Stimulated activated CD4-positive, alpha-beta T cell treated with anti-CD3 and anti-CD28 coated beads, TNF-alpha, amount 100 ng/mL, for 4 hours (primary cell): ENCODE measurements at places on chromosomes 7 and 10.

GRCh38 chr7:1022801-1023465 is 21.4 kb upstream of the GPR146 start:
- no peak for DNase-seq

- DNase-seq: no peak
Observed at GRCh38 chr7:51255536-51256208, 60.9 kb downstream of the COBL start.

DNA sequence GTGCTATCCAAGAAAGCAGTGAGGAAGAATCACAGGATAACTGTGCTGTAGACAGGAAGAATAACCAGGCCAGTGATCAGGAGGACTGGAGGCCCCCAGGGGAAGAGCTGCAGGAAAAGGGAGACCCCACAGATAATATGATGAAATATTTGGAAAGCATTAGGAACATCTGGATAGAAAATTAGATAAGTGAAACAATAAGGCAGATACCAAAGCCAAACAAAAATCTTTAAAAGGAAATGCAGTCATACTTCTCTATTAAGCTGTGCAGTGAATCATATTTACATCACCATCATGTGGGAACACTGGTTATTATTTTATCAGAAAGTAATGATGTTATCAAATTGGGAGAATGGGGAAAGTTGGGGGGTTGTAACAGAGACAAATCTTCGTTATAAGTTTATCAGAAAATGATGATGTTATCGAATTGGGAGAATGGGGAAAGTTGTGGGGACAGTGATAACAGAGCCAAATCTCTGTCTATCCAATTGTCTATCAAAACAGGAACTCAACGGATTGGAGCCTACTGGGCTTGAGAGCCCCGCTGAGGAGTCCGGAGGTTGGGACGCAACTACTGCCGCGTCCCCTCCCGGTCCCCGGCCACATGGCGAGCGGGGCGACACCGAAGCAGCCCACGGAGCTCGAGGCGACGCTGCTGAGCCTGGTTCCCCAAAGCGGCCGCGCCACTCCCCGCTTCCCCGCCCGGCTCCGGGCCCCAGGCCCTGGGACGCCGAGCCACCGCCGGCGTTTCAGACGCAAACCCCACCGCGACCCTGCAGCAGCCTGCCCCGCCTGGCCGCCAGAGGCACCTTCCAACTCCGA is 14.0 kb upstream of the RALA start:
- DNase-seq: no peak

GRCh38 chr10:123974406-123974805 is 82.8 kb upstream of the CPXM2 start:
- DNase-seq: no peak
